Fibroblast of the aortic adventitia (primary cell): ENCODE measurements at places on chromosomes 16 and 17. TPM values are rescaled to one million over a fixed set of nuclear protein-coding genes. Genes with fewer than 3 reads are reported as not detected.

SLC16A6 gene
- total RNA-seq, result 0.09 TPM in 1 of 2 replicates, not detected in the other

ITGAD gene
- not detected in 2 replicates for total RNA-seq

DNA sequence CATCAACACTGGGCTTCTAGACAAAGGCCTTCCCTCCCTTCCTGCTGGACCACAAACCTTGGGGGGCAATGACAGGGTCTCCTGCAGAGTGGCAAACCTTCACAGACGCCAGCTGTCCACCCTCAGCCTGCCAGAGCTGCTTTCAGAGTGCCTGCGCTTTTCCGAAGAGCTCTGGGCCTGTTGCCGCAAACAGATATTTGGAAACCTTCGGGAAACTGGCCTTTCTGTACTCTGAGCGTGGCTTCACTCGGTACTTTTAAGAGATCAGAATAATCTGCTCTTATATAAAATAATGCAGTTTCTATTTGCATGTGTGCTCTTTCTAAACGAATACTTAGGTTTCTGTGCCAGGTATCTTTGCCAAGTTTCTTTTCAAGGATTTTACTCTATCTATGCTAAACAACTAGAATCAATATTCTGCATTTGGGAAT is 152.1 kb upstream of the CHMP6 start:
- DNase-seq, result peak; percentile 18

DNA sequence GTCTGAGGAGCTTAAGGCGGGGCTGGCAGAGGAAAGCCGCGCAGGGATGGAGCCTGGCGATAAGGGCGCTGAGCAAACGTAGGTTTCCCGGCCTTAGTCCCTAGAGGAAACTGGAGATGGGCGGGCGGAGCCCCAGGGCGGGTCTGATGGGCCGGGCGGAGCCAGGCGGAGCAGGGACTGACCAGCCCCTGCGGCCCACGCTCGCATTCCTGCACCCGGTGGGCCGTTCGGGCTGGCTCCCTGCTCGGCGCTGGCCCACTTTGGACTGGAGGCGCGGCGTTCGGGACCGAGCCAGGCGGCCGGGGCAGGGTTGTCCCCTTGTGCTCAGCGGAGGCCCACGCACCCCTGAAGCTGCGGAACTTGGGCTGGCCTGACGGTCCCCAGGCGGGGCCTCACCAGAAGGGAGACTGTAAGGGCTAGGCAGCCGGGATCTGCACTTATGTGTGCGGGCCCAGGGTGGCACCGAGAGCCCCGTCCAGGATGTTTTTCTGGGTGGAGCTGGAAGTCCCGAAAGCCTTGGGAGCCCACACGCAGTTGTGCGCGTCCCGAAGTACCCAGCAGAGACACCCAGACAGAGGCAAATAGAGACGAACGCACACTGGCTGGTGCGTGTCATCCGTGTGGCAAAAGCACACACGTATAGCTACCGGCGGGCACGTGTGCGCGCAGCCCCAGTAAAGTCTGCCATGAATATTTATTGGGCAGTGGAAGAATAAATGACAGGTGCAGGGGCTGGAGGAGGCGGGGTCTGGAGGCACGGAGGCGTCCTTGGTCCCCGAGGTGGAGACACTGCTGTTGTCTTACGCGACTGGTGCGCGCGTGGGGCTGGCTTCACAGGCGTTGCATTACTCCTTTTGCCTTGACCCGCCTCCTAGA is 1.4 kb downstream of the PYDC1 start:
- DNase-seq, result peak; percentile 64

DNA sequence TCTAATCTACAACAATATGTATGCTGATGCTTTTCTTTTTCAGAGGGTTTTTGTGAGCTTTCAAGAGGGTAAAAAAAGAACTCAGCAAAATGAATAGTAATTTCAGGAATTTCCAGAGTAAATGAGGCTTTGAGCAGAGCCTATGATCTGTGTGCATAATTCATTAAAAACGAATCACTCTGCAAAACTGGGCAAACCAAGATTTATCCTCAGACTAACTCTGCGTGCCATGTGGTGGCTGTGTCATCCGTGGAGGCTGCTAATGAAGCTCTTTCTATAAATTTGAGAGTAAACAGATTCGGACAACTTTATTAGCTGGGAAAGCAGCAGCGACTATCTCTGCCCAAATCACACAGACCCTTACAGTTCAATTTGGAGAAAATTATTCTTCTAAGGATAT is 83.8 kb downstream of the FOXL1 start:
- no peak for DNase-seq

DNA sequence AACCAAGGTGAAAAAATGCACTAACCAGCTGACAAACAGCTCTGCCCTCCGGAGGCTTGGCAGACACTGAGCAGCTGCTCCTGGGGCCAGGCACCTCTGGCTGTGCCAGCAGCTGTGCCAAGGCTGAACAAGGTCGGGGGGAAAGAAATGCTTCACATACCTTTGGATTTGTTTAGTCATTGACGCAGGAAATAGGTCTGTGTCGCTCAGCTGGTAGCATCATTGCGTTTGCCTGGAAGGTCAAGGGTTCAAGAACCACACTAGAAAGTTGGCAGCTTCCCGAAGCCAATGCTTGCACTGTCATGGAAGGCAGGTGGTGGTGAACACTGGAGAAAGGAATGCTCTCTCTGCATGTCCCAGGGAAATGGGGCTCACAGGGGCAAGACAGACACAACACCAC is 63.5 kb downstream of the PCTP start:
- no peak for DNase-seq

DNA sequence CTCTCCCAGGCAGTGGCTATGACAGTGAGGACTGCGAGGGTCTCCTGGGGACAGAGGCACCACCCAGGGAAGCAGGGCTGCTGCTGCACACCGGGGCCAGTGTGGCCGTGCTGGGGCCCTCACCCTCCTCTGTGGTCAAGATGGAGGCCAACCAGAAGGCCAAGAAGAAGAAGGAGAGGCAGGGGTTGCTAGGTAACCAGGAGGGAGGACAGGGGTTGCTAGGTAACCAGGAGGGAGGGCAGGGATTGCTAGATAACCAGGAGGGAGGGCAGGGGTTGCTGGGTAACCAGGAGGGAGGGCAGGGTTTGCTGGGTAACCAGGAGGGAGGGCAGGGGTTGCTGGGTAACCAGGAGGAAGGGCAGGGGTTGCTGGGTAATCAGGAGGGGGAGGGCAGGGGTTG is 55.2 kb downstream of the ACTG1 start:
- no peak for DNase-seq
